ENCODE measurements at places on chromosomes 12 and 14.

DNA sequence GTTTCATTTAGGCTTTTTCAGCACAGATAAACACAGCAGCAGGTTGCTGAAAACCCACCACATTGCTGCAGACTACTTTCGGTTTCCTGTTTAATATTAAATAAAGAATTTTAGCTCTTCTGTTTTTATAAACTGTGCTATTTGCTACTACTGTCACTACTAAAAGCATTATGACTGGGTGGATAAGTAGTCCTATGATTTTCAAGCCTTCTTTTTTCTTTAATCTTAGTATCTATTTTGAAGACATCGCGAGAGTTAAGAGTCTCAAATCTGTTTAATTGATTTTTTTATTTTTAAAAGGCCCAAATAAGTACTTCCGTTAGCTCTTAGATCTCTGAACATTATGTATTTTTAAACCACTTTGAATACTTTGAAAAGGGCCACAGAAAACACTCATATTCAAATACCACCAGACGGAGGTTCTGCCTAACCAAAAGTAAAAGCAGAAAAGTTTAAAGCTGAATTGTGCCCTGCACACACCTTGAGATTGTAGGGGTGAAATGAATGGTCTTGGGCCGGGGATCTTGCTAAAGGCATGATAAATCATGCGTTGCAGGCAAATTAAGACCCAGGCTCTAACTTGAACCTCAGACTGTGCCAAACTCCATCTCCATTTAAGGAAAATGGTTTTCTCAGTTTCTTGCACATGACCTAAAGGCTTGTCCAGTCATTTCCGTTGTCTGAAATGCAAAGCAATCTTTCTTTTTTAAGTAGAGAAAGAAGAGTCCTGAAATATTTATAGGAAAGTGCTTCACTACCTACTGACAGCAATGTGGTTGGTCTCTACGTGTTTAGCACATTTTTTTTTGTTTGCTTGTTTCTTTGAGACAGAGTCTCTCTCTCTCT, 13.6 kb upstream of the FOXN3 start:
- peak; percentile 23 for DNase-seq

DNA sequence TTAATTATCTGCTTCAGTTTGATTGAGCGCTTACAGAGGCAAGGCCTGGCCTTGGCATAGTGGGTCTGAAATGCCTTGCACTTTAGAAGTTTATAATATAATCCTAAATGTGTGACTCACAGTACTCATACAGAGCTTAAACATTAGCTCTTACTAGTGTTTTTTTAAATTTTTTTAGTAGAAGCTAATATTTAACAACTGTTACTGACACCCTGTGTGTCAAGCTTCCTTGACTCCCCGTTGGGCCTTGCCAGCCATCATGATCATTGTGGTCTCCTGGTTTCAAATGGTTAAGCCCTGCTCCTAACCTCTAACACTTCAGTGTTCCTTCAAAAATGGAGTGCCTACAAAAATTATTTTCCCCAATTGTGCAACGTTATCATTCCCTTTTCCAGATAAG, 126.9 kb downstream of the GALC start:
- DNase-seq: no peak

GRCh38 chr12:126685636-126686035, 1581.3 kb upstream of the TMEM132C start:
- DNase-seq: no peak

DNA sequence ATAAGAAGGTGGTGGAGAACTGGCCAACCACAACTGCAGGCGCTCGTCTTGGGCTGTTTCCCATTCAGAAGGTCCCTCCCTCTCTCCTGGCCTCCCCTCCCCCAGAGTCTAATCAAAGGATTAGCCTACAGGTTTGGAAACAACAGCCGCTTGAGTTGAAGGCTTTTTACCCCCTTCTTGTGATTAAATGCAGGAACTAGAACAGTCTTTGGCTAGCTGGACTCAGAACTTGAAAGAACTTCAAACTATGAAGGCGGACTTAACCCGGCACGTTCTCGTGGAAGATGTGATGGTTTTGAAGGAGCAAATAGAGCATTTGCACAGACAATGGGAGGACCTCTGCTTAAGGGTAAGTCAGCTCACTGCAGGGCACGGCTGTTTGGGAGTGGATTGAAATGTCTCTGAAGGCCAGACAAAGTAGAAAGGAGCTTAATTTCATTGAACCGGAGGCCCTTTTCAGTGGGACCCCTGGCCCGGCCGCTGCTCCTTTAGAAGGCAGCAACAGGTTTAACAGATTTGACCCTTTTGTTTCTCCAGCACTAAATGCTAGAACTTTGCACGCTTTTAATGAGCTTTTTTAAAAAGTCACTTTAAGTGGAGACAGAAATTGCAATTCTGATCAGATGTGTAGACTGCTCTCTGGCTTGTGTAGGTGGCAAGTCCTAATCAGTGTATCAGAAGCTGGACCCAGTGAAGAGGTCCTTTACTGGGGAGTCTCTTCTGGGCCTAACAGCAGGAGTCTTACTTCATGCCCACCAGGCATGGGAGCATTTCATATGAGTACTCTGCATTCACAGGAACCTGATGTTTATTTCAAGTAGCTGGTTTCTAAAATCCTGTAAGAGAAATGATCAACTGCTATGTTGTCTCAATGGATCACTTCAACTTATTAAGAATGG, 107.7 kb downstream of the ESR2 start:
- no peak for DNase-seq

GRCh38 chr12:110549716-110550115, 33.4 kb downstream of the PPTC7 start:
- no peak for DNase-seq

- DNase-seq: no peak
Measured at GRCh38 chr14:95234426-95234825, 77.1 kb upstream of the DICER1 start.

GRCh38 chr12:65996146-65996545, 134.4 kb downstream of the LLPH start:
- DNase-seq: no peak

GRCh38 chr12:75783093-75783877, 248.3 kb downstream of the PHLDA1 start:
- no peak for DNase-seq

GRCh38 chr12:24756479-24757024, 192.3 kb downstream of the BCAT1 start:
- DNase-seq: no peak

- no peak for DNase-seq
Measured at GRCh38 chr14:43692706-43693105, 814.4 kb downstream of the FSCB start.

- DNase-seq: no peak
Measured at GRCh38 chr14:61300754-61301153, 19.6 kb upstream of the TMEM30B start.

GRCh38 chr14:36056845-36057244, 119.7 kb downstream of the PTCSC3 start:
- DNase-seq: no peak
